ENCODE measurements at places on chromosomes 2 and 18.

DNA sequence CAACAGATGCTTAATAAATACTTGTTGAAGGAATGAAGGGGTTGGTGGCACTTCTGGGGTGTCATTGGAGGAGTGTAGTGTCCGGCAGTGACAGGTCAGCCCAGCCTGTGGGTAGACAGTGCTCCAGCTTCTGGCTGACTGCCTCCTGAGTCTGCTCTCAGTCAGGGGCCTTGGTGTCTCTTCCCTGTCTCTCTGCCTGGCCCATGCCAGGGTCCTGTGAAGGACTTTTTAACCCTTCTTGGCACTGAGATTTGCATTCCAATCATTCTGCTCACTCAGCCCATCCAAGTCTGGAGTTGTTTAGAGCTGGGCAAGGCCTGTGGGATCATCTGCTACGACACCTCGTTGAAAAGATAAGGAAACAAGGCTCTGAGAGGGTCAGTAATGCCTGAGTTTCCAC lies 1.4 kb upstream of the KCNK3 start:
- DNase-seq: no peak

- DNase-seq: no peak
Measured at GRCh38 chr18:61847164-61847791, 45.5 kb downstream of the RNF152 start.

GRCh38 chr2:52312486-52312885 lies 1280.6 kb upstream of the NRXN1 start:
- no peak for DNase-seq

DNA sequence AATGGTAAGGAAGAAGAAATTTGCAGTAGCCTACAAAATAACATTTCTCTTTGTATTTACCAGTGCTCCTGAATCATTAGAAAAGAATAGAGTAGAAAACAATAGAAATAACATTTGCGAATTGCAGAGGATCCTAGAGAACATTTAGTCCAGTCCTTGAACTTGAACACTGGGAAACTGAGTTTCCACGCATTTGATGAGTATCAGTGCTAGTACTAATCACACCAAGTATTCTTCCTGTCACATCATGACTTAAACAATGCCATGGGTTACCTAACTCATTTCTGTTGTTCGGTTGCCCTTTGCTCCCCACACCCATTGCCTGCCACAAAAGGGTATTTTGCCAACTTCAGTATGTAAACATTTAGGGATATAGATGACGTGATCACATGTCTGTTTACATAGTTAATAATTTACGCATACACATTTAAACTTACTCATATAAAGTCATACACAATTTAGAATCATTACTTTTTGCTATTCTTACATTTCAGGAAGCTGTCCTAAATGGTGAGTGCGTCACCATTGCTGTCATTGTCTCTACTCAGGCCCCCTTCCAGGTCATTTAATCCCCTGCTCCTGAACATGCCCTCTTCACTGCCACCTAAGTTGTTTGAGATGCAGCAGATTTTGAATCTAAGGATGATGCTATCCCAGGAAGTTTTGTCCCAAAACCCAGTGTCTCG lies 42.3 kb downstream of the CRIM1 start:
- DNase-seq: no peak

All from cardiac muscle cell (in vitro differentiated cells and primary cell).